ENCODE measurements at places on chromosomes 5 and 9.

- DNase-seq = no peak
Measured at GRCh38 chr9:25703701-25704357, 25.6 kb upstream of the TUSC1 start.

DNA sequence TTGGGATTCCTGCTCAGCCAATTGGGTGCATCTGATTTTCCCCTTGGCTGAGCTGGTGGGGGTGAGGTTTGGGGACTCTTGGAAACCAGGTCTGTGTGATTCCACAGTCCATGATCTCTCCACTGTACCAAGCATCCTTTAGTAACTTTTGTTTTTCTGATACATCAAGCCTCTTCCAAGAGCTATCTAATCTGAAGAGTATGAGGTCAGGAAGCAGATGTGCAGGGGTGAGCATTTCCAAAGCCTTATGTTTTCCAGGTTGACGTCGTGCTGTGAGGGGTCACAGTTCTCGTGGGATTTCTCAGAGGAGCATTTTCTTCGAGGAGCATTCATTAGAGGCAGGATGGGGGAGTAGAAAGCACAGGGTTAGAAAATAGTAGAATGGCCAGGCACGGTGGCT, 95.3 kb downstream of the KLF4 start:
- no peak for DNase-seq

- DNase-seq = no peak
Measured at GRCh38 chr9:123107639-123108285, 74.3 kb downstream of the GPR21 start.

DNA sequence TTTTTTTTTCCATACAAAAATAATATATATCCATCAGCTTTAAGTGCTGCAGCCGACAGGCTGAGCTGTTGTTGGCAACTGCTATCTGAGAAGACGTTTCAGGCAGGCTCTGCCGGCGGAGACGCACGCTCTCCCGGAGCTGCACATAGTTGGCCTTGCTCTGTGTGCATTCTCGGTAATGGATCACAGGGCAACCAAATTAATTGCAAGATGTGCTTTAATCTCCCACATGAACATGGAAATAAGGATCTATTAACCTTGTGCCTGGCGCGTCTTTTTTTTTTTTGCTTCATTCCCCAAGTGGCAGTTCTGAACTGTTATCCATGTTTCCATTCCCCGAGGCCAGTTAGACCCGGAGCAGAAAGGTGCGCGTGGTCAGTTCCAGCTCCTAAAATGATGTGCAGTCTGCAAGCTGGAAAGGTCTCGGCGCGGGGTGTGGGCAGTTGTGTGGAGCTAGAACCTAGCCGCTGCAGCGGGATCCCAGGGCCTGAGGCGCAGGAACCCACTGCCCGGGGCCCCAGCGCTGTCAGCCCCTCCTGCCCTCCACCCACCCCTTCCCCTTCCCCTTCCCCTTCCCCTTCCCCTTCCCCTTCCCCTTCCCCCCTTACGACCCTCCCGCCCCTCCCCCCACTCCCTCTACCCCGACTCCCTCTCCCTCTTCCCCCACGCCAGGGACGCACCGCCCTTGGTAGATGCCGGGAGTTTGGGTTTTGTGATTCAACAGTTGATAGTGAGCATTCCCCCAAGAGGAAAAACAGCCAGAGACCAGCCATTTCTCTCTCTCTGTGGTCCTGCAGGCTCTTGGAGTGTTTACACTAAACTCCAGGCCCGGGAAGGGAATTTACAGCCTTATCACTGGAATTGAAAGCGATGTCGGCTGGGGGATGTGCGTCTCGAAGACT, 137.8 kb downstream of the CEP120 start:
- DNase-seq = peak; percentile 44

- DNase-seq = no peak
Measured at GRCh38 chr9:126677188-126678084, 63.7 kb downstream of the LMX1B start.

- no peak for DNase-seq
Measured at GRCh38 chr5:52771343-52772039, 16.2 kb upstream of the ITGA1 start.

DNA sequence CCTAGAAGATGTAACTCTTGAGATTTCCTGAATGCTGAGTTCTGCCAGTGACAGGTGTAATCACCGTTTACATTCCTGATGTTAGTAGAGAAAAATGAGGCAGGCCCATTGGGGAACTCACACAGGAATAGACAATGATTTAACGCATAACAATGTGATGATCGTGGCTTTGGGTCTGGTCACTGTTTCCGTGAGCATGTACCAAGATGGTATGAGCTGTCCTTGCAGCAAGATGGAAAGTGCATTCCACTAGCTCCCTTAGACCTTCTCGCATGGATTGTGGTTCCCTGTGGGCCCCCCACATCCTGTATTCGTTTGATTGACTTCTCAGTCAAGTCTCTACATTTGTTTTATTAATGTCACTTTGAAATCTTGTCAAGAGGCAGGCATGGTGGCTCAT, 124.0 kb upstream of the DAP start:
- peak; percentile 83 for DNase-seq

GRCh38 chr9:98794802-98795201, 1.6 kb downstream of the ANKS6 start:
- DNase-seq = no peak

GRCh38 chr9:38619556-38620447, 594 bp downstream of the ANKRD18A start:
- no peak for DNase-seq

DNA sequence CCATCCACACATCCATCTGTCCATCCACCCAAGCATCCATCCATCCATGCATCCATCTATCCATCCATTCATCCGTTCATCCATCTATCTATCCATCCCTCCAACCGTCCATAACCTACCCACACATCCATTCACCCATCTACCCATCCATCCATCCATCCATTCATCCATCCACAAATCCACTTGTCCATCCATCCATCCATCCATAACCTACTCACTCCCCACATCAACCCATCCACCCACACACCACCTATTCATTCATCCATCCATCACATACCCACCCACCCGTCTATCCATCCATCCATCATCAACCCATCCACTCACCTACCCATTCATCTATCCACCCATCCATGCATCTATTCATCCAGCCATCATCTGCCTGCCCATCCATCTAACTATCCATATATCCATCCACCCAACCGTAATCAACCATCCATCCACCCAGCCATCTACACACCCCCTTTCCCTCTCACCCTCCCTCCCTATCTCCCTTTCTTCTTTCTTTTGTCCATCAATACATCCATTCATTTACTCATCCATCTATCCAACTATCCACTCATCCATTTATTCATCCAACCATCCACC, 43.6 kb upstream of the CLPTM1L start:
- no peak for DNase-seq
